Activated gamma-delta T cell treated with anti-CD3 and anti-CD28 coated beads, Interleukin-2, amount 50 U/mL, for 16 hours (primary cell): ENCODE measurements at places on chromosomes 5 and 9.

DNA sequence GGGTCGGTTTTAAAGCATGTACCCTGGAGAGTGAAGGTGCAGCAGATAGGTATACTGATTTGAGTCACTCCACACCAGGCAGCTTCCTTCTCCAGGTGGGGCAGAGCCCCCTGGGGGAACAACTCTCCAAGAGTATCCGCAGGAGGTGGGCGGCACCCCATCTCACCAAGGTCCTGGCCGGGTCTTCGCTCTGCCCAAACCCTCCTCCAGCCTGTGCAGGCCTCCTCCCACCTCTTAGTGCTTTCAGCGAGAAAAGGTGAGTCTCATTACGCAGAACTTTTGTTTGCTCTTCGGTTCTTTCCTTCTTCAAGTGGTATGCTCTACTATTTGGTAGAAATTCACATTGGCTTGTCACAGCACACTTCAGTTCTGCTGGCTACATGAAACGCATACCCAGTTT lies 13.7 kb downstream of the SPACA9 start:
- no peak for DNase-seq

- no peak for DNase-seq
Measured at GRCh38 chr5:80204808-80205614, 50.8 kb downstream of the SERINC5 start.

DNA sequence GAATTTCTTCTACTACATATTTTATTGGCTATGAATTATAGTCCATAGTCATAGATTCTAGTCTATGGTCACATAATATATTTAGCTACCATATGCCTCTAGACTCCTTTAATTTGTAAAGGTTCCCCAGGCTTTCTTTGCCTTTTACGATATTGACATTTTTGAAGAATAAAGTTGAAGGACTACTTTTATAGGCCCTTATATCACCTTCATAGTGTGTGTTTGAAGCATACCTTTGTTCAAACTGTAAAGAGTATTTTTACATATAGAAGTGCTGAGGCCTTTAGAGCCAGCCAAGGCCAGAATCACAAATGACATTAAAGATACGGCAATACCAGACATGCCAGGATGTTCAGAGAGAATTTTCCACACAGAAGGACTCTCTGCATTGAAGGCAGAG lies 147.0 kb downstream of the GABRG2 start:
- DNase-seq: no peak

- no peak for DNase-seq
Measured at GRCh38 chr5:156328766-156329165, 1.8 kb downstream of the SGCD start.

DNA sequence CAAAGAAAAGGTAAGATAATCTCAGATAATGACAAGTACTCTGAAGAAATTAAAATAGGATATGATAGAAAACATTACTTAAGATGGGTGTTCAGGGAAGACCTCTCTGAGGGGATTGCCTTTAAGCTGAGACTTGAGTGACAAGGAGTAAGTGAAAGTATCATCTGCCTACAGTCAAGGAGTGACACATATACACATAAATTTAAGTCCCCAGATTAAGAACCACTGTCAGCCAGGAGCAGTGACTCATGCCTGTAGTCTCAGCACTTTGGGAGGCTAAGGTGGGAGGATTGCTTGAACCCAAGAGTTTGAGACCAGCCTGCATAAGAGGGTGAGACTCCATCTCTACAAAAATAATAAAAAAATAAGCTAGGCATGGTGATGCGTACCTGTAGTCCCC lies 19.7 kb upstream of the ANKHD1 start:
- no peak for DNase-seq

DNA sequence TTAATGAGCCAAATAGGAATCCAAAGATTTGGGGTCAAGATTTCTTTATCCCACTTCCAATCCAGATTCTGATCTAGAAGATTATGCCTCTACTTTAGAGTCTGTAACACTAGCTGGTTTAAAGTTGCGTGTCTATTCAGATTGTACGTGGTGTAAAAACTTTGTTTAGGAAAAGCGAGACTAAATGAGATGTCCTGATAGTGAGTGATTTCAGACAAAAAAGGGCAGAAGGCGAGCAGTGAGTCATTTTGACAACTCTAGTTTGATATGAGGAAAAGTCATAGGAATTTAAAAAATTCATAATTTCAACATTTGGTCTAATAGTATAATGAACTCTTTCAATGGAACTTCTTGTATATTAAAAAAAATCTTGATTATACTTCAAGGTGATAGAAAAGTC lies 119.6 kb upstream of the KLF9 start:
- no peak for DNase-seq

DNA sequence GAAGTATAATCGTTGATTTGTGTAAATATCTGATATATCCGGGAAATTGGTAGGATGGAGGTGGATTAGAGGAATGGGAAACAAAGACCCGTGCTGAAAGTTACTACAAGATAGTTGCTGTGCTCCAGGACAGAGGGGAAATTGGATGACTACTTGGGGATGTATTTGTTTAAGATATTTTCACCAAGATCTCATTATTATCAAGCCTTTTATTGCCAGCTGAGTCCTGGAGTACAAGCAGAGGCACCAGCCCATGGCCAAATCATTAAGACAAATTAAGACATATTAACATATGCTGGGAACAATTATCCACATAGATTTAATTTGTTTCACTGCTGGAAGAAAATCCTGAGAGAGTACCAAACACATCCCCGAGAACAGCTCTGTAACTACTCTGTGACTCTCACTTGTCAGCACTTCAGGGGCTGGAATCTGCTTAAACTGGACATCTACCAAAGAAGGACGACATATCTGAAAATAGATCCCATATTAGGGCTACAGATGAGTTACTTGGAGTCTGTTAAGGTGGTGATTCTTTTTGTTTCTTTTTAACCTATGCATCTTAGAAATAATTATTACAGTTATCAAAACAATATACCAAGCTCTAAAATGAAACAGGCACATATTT lies 68.2 kb downstream of the SLC1A1 start:
- DNase-seq: no peak

- no peak for DNase-seq
Measured at GRCh38 chr9:136036050-136036449, 59.0 kb downstream of the NACC2 start.

DNA sequence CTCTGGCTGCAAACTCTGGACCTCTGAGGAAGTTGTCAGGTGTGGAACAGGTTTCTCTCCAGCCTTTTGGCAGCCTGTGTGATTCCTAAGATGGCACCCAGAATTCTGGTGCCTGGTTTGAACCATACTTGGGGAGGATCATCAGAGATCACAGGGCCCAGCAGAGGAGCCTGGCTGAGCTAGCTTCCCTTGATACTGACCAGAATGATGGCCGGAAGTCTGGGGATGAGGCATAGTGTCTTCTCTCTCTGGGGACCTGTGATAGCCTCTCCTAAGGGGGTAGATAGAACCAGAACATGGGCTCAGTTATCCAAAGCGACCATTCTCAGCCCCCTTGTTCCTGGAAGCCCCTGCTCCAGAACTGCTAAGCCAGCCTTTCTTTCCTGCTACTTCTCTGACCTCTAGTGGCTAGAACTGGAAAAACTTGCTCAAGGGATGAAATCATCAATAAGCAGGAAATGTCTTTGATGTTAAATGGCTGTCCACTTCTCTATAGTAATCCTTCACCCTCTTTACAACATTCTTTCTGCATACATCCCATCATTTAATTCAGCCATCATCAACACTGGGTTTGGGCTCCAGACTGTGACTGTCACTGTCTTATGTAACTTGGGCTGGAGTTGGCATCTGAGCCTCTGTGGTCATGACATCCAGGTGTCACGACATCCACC lies 55.1 kb downstream of the C9orf152 start:
- DNase-seq: no peak

DNA sequence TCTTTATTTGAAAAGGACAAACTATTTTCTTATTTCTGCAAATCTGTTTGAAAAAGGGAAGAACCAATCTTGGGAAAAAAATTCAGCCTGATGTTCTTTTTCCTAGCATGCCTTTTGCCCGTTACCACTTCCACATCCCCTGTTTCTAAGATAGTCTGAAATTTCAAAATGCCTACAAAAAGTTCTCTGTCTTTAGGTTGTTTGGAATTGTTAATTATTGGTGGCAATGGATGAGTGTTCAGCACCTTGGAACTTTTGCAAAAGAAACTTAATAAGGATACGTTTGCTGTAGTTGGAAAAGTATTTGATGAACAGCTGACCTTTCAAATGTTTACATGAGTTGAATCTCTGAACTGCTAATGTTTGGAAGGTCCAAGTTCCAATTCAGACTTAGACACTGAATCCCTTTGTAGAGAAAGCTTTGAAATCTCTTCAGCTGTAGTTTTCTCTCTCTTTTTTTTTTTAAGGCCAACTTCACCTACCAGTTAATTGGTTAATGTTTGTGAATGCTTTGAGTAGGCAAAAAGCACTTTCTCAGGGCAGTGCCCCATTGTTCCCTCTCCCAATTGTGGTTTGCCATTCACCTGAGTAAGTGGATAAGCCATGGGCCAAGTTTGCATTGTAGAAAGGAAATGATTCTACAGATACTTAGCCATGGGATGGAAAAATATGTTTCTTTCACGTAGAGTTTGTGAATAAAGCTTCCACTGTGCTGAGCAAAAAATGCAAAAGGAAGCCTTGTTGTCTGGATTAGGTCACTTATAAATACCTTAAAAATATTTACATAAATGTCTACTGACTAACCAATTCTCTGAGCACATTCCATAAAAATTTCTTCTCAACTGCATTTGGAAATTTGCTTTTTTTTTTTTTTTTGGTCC lies 156.4 kb upstream of the ELL2 start:
- no peak for DNase-seq
